ENCODE measurements at places on chromosomes 6 and 20.

GRCh38 chr6:147285087-147285855, 81.1 kb downstream of the STXBP5 start:
- no peak for DNase-seq

- no peak for DNase-seq
Observed at GRCh38 chr6:18436341-18436740, 49.2 kb downstream of the RNF144B start.

- no peak for DNase-seq
Observed at GRCh38 chr20:47237715-47238114, 118.8 kb downstream of the ZMYND8 start.

GRCh38 chr6:30508890-30509736, 19.8 kb downstream of the HLA-E start:
- DNase-seq = no peak

DNA sequence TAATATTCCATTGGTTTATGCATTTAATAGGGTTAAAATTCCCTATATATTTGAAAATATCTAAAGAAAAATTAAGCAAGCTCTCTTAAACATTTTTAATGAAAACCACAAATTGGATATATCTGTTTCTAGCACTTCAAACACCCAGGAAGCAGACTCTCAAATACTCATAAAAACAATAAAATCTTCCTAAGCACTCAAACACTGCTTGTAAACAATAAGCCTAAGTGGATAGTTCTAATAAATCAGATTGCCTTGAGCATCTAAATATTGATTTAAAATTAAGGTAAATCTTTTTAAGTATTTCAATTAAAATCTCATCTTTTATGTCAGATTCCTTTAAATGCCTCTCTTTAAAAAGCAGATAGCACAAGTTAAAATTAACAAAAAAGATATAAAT, 254.4 kb downstream of the KCNQ5 start:
- DNase-seq = no peak

GRCh38 chr6:111942561-111942960, 69.3 kb upstream of the FYN start:
- DNase-seq = no peak

- DNase-seq = no peak
Observed at GRCh38 chr20:62732842-62733525, 24.3 kb downstream of the NTSR1 start.

GRCh38 chr6:155517294-155517693, 61.7 kb upstream of the NOX3 start:
- DNase-seq = no peak

DNA sequence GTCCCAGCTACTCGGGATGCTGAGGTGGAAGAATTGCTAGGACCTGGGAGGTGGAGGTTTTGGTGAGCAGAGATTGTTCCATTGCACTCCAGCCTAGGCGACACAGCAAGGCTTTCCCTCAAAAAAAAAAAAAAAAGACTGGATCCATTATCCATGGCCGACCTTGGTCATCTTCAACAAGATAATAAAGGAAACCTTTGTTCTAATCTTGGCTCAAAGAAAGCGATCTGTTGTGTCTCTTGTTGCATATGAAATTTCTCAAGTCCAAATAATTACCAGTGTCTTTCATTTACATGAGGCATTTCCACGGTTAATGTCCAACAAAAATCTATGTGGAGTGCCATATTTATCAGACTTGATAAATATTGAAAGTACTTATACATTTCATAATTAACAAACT, 23.7 kb upstream of the KIF16B start:
- DNase-seq = no peak

- DNase-seq = no peak
Observed at GRCh38 chr20:52200870-52201269, 9.3 kb upstream of the ZFP64 start.

GRCh38 chr6:14857001-14857400, 388.9 kb upstream of the JARID2 start:
- no peak for DNase-seq

DNA sequence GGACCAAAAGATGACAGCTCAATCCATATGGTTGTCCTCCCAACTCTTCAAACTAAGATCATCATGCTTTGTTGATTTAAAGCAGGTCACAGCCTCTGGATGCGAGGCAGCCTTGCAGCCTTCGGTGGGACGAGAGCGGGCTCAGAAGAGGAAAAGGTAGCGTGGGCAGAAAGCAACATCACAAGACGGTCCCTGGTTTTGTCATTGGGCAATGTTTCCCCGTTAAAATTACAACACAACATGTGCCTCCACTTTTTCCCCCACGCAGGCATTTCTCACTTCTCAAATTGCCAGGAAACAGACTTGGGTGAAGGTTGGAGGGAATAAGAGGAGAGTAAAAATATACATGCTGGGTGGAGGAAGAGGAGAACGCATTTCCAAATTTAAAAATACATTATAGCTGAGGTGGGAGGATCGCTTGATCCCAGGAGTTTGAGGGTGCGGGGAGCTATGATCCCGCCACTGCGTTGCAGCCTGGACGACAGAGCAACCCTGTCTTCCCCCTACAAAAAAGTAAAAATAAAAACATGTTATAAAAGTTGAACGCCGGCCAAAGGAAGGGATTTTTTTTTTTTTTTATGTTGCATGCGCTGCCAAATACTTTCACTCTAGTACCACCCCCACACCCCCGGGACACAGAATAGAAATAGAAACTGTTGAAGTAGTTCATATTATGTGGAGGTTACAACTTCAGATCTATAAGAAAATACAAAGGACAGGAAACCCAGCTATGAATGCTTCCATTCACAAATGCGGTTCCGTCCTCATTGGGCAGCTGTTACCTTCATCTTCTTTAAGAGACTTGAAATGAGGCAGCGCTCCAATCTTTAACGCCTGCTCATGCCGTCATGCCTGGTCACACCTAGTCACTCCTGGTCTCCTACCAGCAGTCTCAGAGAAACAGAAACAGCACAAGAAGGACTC, 13.9 kb upstream of the NAA20 start:
- DNase-seq = no peak

DNA sequence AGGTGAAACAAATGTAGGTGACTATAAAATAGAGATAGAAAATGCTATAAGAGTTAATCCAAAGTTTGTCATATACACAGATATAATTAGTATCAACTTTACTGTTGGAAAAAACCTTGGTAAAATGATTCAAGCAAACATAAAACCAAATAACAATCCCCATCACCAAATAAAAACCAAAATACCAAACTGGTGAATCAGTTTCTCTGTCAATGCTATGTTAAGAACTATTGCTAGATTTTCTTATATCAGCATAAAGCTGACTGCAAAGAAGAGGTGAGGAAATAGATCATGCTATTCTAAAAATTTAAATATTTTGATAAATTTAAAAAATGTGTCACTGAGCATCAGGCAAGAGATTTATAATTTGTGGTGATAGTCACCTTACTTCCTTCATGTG, 658.4 kb downstream of the PHF3 start:
- no peak for DNase-seq

Data from stimulated activated CD4-positive, alpha-beta T cell treated with anti-CD3 and anti-CD28 coated beads, Interleukin-2, amount 100 ng/mL, for 24 hours (primary cell).